HTR-8/SVneo (cell line): ENCODE measurements at places on chromosomes 7 and 10.

DNA sequence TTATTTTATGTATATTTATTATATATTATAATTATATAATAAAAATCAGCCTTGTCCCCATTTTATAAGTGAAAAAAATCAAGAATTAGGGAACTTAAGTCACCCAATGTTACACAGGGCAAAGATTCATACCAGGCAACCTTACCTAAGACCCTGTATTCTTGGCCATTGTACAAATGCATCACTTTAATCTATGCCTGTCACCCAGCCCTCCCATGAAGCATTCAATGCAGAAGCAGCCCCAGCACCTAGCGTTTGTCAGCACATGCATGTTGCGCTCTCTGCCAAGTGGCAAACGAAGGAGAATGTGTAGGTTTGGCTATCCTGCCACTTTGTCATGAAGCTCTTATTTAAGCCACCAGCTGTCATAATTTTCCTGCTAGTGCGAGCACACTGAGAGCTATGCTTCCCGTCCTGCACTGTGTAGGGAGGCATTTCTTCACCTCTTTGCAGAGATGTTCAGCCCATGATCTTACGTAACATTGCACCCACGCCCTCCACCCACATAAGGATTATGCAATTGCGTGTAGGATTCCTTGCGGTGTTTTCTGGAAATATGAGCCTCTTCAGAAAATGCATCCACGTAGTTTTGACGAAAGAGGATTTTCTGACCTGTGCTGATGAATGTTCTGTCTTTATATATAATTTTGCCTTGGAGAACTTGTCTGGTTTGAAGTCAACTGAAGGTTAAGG lies 7.7 kb upstream of the COBL start:
- DNase-seq: no peak

GRCh38 chr7:146366938-146367337 lies 250.3 kb downstream of the CNTNAP2 start:
- no peak for DNase-seq

GRCh38 chr10:95767884-95768556 lies 12.1 kb downstream of the ENTPD1 start:
- DNase-seq: no peak

DNA sequence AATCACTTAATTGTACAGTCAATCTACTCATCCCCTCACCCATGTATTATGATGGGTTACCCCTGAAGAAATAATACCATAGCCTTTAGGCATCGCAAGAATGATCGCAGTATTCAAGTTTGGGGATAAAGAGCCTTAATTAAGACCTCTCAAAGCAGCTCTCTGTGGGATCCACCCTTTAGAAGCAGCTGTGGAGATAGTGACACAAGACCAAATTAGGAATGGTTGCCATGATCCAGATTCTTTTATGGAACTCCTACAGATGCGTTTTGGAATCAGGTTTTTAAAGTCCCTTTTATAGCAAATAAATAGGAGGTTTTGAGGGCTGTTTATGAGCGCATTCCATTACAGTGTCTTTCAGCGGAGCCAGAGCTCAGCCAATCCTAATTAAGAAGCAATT lies 12.2 kb downstream of the TES start:
- DNase-seq: no peak

DNA sequence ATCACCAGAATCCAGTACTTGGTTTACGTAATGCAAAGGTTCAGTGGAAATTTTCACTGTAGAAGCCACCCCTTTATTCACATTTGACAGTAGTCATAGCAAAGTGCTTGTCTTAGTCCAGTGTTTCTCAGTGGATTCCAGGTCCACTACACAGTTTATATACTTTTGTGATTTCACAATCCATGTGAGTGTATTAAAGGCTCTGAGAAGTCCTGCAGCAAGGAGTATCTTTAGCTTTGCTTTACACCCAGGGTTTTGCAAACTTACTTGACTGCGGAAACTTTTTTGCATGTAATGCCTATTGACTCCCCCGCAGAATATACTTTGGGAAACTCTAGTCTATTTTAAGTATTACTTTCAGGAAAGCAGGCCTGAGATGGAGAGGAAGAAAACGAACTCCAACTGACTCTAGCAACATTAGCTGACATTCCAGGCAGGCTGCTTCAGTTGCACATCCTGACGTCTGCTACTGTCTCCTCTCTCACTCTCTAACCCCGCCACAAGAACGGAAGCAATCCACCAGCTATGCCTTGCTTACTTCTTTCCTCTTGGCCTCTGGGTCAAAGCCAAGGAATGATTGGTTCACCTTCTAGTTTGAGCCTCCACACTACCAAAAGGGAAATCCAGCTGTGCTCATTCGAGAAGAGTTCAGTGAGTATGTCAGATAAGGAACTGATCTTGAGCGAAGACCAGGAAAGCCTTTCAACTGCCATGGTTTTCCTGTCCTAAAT lies 6.2 kb downstream of the PLXNA4 start:
- DNase-seq: no peak

- no peak for DNase-seq
Measured at GRCh38 chr10:14621037-14621436, 153.7 kb downstream of the FAM107B start.

DNA sequence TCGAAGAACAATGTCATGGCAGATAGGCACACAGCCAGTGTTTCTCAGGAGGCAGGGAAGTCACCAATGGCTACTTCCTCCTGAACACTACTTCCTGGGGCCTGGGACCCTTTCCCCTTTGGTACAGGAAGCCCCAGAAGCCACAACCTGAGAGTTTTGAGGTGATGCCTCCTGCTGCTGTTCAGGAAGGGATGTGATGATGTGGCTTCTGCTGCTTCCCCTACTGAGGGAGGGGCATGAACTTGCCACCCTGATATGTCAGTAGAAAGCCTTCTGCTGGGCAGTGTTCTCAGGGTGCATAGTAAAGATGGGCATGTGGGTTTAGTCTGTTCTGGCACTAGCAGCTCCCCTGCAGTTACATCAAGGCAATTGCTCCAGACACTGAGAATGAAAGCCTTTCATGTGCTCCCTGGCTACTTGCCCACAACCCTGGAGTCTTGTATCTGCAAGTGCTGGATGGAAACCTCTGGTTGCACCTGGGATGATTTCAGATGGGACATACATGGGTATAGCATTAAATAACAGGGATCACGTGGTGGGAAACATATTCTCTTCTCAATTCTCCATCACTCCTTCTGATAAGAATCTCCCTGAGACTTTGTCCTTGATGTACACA lies 69.3 kb downstream of the ADRA2A start:
- DNase-seq: no peak

GRCh38 chr7:101099969-101100781 lies 14.9 kb downstream of the TRIM56 start:
- peak; percentile 82 for DNase-seq

DNA sequence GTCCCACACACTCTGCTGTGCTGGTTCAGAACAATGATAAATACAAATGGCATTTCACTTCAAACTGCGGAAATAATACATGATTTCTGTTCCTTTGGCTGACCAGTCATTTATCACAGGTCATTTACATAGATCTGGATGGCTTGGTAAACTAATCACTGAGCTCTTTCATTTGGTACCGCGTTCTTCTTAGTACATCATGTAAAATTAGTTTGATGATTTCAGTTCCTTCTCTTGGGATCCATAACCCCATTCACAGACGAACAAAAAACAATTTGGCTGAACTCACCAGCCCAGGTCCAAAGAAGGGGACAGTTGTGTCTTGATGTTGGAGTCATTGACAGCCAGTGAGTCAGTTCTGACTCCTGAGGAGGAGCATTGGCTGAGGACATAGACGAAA lies 689.8 kb downstream of the INHBA start:
- DNase-seq: no peak

DNA sequence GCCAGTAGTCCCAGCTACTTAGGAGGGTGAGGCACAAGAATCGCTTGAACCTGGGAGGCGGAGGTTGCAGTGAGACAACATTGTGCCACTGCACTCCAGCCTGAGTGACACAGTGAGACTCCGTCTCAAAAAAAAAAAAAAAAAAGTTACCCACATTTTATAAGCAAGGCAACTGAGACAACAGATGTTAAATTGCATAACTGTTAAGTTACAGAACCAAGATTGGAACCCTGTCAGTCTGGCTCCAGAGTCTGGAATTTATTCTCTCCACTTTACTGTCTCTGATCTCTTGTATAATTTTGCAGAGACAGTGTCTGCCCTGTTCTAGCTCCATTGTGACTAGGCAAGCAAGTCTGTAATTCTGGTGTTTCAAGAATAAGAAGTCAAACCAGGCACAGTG lies 6.2 kb upstream of the ITGB1 start:
- DNase-seq: no peak

GRCh38 chr10:72276421-72277339 lies 3.0 kb downstream of the DDIT4 start:
- DNase-seq: no peak

- DNase-seq: no peak
Measured at GRCh38 chr7:151137791-151138152, 29.7 kb downstream of the GBX1 start.

- no peak for DNase-seq
Measured at GRCh38 chr10:339038-339391, 203.8 kb downstream of the ZMYND11 start.
